ENCODE measurements at places on chromosomes 3 and 15.

GRCh38 chr3:184731786-184732537 is 20.1 kb upstream of the MAGEF1 start:
- no peak for DNase-seq

DNA sequence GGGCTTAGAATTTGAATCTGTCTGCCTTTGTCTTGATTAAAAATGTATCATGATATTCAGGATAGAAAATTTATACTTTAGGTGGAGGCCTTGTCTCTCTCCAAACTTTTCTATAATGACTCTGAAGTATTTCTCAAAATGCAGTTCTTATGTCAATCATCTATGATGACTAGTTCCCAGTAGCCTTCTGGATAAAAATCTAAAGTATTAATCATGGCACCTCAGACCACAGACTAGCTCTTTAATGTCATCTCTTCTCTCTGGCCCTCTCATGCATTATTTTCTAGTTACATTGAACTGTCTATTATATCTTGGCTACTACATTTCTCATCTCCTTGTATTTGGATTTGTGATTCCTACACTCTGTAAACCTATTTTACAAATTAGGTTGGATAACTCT is 96.9 kb downstream of the ZPLD1 start:
- no peak for DNase-seq

GRCh38 chr3:149296972-149297371 is 36.5 kb downstream of the TM4SF18 start:
- no peak for DNase-seq

- DNase-seq, result no peak
These were observed 159.0 kb upstream of the CHRNA7 start for GRCh38 chr15:31871166-31871886.

- no peak for DNase-seq
These were observed 29.6 kb downstream of the CALML4 start for GRCh38 chr15:68175526-68175925.

DNA sequence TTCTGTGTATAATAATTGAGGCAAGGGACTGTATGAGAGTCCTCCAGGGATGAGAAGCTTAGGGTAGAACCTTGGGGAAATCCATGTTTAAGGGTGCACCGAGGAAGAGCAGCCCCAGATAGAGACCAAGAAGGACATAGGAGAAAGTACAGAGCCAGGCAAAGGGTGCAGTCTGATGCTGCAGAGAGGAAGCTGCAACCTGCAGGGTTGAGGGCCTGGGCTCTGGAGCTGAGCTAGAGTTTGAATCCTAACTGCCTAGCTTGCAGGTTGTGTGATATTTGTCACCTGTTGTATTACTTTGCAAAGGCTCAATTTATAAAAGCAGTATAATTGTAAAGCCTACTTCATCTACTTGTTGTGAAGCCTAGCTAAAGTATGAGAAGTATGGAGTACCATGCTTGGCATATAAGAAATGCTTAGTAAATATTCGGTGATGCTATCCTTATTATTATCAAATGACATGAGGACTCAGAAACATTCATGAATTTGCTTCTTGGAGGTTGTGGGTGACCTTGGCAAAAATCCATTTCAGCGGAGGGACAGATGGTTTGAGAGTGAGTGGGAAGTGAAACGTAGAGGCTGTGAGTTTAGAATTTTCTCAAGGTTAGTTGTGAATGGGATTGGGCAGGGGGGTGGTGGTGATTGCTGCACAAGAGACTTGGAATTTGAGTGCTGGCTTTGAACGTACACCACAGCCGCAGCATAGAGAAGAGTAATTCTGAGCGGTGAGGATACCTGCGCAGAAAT is 43.8 kb downstream of the PLCL2 start:
- DNase-seq, result no peak

- no peak for DNase-seq
These were observed 352.1 kb upstream of the MEIS2 start for GRCh38 chr15:37452498-37452897.

DNA sequence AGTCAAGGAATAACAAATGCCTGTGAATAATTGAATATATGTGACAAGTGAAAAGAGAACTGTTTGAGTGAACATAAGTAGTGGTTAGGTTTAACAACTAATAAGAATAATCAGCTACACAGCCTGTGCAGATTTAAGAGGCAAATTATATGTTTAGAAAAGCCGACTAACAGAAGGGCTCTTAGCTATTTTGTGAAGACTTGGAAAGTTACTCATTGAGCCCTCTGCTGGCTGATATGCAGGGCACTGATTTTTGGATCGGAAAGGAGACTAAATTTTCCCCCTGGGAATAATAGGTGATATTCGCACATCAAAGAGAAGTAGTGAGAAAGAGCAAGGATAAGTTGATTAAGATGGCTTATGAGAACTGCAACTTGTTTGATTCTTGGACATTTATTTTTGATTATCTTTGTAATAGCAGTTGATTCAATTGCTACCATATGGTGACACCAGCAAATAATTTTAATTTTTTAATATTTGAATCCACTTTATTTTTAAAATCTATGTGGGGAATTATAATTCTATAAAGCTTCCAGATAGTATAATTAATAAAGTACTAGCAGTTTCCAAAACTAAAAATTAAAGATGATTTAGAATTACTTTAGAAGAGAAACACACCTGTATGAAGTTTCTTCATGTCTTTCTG is 156.2 kb downstream of the NLGN1 start:
- peak; percentile 48 for DNase-seq

DNA sequence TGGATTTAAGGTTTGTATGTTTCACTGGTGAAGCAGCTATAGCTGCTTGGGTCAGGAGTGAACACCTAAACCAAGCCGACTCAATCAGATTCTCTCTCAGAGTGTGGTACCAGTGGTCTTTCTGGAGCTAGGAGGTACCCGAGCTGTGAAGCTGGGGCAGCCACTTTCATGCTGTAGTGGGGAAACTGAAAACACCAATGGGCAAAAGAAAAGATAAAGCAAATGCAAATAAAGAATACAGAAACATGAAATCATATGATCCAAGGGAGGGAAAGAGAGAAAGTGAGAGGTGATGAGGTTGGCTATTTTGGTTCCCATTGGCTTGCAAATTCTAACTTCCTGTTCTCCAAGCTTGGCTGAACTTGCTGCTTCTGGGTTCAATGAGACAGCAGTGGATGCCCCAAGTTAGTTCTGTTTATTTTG is 212.3 kb upstream of the CFAP20DC start:
- DNase-seq, result no peak

GRCh38 chr3:128579927-128580326 is 70.7 kb downstream of the RPN1 start:
- DNase-seq, result no peak

- DNase-seq, result no peak
These were observed 429.5 kb downstream of the ZIC1 start for GRCh38 chr3:147838652-147839051.

GRCh38 chr3:128367761-128368160 is 98.9 kb downstream of the DNAJB8 start:
- no peak for DNase-seq

GRCh38 chr15:25797936-25798901 is 64.9 kb downstream of the ATP10A start:
- DNase-seq, result peak; percentile 62

DNA sequence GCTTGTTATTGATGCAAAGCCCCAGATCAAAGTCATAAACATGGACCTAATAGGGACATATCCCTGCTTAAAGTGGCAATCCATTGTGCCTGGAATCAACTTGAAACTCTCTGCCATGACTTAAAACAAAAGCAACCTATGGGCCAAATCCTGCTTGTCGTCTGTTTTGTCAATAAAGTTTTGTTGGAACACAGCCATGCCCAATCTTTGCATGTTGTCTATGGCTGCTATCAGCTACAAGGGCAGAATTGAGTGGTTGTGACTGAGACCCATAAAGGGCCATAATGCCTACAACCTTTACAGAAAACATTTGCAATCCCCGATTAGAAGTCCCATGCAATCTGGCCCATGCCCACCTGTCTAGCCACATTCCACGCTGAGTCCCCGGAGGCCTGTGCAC is 235.4 kb downstream of the PLCL2 start:
- no peak for DNase-seq

- DNase-seq, result no peak
These were observed 24.9 kb upstream of the C3orf80 start for GRCh38 chr3:160200353-160200752.

GRCh38 chr15:69661446-69661845 is 208.8 kb downstream of the RPLP1 start:
- no peak for DNase-seq

- DNase-seq, result no peak
These were observed 248.1 kb upstream of the NR2E3 start for GRCh38 chr15:71562251-71562650.

DNA sequence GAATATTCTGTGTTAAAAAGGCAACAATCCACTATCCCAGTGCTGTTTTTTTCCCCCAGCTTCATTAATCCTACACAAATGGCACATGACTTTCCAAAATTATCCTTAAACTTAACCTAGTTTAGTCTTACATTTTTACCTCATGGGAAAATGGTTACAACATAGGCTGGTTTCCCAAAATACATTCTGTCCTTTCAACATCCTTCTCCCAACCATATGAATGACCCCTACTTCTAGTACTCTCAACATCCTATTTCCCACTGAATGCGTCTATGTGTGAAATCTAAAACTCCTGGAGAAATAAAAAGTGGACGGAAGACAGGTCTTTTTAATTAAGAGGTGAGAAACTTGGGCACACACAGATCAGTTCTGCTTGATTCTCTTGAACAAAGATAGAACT is 33.3 kb downstream of the ATOSA start:
- no peak for DNase-seq

DNA sequence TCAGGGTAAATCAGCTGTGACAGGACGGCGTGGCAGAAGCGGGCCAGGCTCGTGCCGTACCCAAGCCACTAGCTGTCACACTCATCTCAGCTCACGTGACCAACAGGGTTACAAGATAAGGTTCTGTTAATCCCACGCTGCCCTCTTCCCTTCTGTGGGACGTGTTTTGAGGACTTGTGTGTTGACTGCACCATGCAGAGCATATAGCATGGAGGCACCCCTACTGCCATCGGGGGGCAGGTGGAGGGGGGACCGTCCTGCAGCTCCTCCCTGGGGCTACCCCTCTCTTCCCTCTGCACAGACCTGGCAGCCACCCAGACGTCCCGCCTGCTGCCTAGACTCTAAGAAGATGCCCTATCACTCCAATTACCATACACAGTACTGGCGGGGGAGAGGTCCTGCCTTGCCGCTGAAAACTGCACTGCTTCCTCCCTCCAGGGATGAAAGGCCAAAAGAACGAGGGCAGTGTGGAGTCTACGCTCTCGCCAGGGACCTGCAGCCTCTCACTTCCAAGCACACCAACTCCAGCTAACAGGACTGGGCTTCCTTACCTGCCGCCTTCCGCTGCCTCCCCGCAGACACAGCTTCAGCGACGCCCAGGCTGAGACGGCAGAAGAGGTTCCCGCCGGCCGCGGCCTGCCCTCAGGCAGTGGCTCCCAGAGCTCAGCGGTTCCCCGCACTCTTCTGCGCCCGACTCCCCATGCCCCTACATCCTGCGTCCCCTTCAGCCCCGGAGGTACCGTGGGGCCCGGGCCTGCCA is at the start of gene TNK2:
TSS of gene TNK2 (minus strand) at position 618 of the 760 bp plus-strand sequence. CDS start 19,963 bp downstream, outside the sequence.
- peak; percentile 20 for DNase-seq

DNA sequence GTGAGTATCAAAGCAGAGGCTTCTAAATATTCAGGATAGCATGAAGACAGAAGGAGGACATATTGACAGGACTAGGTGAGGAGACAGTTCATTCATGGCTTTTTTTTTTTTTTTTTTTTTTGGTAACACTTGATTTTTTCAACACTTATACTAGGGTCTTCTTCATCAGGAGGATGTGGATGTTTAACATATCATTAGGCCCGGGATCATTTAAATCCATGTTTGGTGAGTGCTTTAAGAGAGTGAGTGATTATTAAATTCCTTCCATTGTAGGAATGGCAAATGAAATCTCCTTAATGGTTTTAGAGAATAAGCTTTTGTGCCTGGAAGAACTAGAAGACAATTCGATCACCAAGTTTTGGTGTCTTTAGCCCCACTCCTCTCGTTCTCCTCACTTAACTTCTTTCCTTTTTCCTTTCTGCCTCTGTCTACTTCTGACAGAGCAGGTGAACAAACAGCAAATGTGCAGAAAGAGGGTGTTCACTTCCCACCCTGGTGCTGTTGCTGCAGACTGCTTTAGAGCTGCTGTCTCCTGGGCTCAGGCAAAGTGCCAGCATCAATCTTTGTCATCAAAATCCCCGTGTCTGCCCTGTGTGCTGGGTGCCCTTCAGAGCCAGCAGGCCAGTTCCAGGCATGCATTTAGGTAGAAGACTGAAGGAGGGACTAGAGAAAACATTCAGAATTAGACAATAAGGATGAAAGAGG is 35.6 kb upstream of the RAB11A start:
- DNase-seq, result no peak

DNA sequence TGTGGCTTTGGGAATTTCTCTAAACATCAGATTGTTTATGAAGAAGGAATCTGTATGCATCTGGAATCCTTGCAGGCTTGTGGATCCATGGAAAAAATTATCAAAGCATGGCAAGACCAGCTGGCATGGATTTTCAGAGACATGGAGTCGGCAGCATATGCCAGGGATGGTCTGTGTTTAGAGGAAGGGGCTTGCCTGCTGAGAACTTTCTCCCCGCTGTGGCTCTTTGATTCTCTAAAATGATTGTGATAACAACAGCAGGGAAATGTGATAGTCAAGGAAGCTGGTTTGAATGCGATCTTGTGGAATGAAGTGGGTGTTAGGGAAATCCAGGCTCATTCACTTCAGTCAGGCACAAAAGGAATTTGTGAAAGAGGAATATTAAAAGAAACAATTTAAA is 245.7 kb upstream of the THRB start:
- no peak for DNase-seq

DNA sequence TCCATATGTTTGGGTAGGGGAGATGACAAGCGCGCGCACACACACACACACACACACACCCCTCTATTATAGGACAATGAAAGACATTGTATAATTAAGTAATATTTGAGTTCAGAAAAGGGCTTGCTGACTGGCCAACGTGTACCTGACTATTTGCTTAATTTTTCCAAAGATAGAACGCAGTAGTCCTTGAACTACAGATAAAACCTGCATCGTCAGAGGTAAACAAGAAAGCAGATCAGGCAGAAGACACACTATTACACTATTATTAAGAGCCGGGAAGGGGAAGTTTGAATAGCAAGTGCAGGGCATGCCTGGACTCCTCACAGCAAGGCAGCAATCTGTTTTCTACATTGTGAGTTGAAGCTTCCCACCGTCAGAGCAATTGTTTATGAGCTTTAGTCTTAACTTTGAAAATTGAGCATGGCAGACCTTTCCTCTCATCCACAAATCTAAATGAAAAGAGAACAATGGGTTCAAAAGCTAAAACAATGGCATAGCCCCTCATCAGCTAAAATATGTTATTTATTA is 427.7 kb downstream of the GABRG3 start:
- no peak for DNase-seq

GRCh38 chr3:23620638-23621015 is 185.1 kb upstream of the UBE2E1 start:
- DNase-seq, result no peak
